ENCODE measurements at places on chromosomes 7 and 10.

DNA sequence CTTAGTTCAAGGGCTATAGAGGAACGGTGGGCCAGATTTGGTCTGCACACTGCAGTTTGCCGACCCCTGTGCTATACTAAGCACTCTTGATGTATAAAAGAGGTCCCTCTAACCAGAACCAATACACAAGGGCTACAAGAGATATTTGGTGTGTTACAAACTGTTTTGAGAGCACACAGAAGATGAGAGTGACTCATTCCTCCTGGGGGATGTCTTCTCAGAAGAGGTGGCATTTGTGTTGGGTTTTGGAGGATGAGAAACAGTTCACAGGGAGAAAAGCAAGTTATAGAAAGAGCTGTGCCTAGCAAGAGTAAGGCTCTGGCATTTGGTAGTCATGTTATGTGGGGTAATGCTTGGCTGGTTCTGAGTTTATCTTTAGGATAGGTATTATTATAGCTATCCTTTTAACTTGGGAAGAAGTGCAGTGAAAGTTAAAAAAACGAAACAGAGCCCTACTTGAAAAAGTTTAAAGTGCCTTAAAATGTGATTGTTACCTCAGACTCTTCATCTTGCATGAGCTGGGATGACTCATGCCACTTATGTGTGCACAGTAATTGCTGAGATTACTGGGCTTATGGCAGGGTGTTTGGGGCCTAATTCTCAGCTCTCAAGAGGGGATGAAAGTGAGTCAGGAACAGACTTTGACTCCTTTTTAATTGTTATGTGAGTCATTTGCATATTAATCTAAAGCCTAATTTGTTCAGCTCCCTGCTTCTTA, 160.4 kb downstream of the KIF20B start:
- DNase-seq: no peak

- DNase-seq: no peak
These were observed 14.0 kb downstream of the ITPRIP start for GRCh38 chr10:104324221-104324686.

GRCh38 chr7:87210506-87210905, 9.0 kb downstream of the TMEM243 start:
- no peak for DNase-seq

DNA sequence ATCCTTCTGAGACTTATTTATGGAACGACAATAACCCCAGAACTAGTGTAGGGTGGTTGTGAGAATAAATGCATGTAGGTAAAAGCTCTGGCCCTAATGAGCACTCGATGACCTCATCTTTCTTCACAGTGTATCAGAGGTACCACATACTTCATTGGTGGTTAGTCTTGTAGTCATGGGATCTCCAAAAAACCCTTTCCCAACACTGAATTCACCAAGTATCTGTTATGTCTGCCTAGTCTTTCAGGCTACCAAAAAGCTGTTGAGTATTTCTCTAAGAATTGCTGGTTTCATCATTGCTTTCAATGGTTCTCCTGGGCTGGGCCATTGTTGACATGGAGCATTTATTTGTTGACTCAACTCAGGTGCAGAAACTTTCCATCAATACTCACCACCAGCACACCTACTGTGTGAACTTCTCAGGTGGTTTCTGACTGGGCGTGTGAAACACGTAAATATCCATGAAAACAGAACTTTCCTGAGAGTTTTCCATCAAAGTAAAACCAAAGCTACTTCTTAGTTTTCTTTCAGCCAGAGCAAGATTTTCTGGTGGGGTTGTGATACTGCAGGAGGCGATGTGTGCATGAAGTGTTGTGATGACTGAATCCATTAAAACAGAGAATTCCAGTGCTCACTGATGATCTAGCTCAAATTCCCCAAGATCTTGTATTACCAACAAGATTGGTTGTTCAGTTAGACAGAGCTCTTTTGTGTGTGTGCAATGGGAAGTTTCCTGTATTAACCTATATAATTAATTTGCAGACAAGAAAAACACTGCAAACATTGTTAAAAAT, 51.4 kb upstream of the SLC35B4 start:
- DNase-seq: peak; percentile 87

DNA sequence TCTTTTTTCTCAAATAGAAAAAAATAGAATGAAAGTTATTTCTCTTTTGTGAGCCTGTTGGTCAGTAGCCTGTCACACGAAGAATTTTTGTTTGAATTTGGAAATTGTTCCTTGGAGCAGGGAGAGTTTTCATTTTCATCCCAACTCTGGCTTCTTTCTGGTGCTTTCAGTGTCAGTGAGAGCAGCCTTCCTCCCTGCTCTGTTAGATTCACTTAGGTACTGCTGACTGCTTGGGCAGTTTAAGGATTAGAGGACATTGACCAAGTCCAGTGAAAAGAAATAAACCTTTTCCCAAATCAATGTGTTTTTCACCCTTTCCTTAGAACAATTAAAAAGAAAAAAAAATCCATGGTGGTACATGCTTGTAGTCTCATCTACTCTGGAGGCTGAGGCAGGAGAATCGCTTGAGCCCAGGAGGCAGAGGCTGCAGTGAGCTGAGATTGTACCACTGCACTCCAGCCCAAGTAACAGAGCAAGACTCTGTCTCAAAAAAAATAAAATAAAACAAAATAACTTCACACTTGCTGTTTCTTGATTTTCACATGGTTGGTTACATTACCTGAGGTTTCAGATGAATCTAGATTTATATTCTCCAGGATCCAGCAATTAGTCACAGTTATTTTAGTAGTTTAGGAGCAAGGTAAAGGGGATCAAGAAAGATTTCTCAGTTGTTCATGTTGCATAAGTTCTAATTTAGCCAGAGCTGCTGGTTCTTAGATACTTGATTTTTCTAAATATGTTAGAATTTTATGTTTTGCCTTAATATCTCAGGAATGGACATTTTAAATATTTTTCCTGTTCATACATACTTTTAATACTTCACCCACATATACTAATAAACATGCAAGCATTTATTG, 63.1 kb downstream of the ZNRF2 start:
- no peak for DNase-seq

DNA sequence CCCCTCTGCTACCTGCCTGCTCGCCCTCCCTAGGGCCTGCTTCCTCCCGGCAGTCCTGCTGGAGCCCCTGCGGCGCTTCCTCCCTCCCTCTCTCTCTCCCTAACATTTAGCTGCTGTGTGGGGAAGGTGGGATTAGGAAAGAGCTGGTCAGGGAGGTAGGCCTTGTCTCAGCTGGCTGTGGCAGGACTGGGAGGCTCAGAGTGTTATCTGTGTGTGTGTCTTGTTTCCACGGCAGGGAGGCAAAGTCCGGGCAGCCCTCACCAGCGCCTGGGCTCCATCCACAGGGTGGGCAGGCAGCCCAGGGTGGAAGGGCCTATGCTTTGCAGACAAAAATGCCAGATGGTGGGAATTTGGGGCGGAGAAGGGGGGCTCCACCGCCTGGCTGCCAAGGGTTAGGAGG, 105.7 kb downstream of the RPS24 start:
- DNase-seq: no peak

DNA sequence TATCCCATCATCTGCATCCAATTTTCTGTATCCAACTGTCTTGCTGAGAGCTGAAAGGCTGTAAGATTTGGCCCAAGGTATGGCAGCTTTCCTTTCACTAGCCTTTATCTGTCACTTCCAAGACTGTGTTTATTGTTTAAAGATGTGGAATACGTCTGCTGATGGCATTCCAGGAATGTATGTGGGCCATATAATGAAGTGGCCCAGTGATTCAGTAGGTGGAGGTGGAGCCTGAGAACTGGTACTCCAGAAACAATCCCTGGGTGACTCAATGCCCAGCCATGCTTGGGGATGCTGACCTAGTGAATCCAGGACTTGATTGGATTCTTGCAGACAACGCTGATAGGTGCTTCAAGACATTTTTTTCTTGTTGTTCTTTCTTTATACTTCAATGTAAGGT, 13.5 kb downstream of the NEUROD6 start:
- no peak for DNase-seq

- DNase-seq: no peak
These were observed 31.8 kb downstream of the BAMBI start for GRCh38 chr10:28709001-28709710.

All from SK-MEL-5 (cell line).